AG04450 (cell line): ENCODE measurements at places on chromosomes 7 and 10. TPM values are rescaled to one million over a fixed set of nuclear protein-coding genes. Genes with fewer than 3 reads are reported as not detected.

DNA sequence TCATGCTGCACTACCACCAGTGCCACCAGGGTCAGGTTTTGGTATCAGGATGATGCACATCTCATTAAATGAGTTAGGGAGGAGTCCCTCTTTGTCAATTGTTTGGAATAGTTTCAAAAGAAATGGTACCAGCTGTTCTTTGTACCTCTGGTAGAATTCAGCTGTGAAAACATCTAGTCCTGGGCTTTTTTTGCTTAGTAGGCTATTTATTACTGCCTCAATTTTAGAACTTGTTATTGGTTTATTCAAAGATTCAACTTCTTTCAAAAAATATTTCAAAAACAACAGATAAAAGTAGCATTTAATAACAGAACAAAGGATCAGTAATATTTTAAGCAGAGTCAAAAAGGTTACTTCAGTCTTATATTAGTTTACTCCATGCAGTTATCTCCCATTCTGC, 6.4 kb upstream of the ZNF716 start:
- no peak for DNase-seq

DNA sequence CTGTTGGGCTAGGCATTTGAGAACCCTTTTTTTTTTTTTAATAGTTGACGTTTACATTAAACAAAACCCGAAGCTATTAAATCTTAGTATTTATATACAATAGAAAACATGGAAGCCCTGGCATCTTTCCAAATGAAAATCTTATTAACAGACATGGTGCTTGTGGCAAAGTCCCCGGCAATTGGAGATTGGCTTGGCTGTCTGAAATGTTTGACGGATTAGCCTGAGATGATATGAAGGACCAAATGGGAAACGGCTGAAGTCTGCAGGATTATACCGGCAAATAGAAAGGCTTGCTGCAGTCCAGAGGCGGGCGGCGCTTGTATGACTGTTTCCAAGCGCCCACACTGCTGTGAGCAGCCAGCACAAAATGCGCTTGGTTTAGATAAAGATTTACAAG, 105.6 kb downstream of the BUB3 start:
- DNase-seq, result no peak

NUTM2E gene
- 0.07 and 0.09 TPM in 2 replicates for polyA plus RNA-seq

- DNase-seq, result no peak
Observed at GRCh38 chr10:44873160-44873559, 38.0 kb upstream of the TMEM72 start.

DNA sequence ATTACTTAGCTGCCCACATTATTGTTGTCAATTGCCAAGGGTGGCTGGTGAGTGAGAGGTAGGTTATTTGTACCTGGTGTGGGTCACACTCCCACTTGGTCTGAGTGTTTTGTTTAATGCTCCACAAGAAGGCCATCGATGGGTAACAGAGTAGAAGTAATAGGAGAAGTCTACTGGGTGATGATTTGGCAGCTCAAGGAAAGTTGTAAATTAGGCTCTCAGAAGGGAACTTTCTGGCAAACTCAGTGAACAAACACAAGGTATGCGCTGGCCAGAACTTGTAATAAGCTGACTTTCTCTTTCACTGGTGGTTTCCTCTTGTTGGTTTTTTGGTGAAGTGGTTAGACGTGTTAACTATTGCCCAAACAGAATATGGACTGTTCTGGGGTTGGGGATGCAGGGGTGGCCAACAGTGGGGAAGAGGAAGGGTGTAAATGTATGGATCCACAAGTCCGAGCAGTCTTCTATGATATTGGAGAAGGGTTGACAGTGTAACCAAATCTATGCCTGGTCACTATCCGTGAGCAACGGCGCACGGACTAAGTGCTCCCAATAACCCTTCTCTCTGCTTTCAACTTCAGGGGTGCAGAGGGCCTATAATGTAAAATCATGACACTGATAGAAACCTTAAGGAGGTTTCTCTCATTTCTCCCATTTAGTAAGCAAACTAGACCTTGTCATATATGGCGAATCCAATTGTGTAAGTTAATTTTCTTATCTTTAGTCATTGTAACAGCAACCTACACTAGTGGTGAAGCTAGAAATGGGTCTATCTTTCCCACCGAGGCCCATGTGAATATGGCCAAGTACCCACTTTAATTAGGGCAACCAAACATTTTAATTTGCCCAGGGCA, 212.8 kb downstream of the PTEN start:
- DNase-seq, result no peak

GPR85 gene
- 5.0 and 6.6 TPM in 2 replicates for polyA plus RNA-seq

INHBA gene
- 28.1 and 28.5 TPM in 2 replicates for polyA plus RNA-seq

GBX1 gene
- not detected in 2 replicates for polyA plus RNA-seq

GRID1 gene
- not detected in 2 replicates for polyA plus RNA-seq

DNA sequence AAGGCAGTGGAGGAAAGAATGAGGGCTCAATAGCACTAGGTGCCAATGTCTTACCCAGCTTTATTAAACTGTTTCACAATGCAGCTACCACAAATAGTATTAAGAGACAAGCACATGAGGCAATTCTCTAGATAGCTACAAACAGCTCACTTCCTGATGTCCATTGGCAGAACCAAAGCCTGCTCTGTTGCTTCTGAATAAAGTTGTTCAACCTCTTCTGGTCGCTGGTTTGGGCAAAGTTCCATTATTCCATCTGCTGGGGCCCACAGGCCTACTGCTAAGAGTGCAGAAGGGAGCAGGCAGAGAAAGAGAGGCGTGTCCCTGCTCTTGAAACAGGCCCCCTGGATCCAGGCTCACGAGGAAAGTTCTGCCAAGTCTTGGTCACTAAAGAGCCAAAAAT, 173.9 kb downstream of the ZNF438 start:
- DNase-seq, result no peak

GRCh38 chr10:77028042-77028441, 609.6 kb downstream of the KCNMA1 start:
- DNase-seq, result no peak

DNA sequence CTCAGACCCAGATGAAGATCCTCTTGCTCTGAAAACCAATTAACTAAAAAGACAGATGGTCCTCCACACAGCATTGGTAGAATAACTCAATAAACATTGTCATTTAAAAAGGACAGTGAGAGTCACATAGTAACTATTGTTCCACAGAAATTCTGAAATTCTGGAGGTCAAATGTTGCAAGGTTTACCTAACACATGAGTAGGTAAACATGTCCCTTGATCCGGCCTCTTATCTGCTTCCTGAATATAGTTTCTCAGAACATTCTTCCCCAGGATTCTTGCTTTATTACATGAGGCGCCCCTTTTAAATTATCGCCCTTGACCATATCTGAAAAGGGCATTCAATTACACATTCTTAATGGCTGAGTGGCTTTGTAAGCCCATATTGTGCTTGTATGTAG, 270.7 kb downstream of the SEMA3D start:
- DNase-seq, result no peak

SHTN1 gene
- 6.7 and 9.9 TPM in 2 replicates for polyA plus RNA-seq

AKR1B15 gene
- polyA plus RNA-seq, result 0.10 TPM in 1 of 2 replicates, not detected in the other

- DNase-seq, result no peak
Observed at GRCh38 chr7:43492896-43493295, 90.0 kb upstream of the STK17A start.

- no peak for DNase-seq
Observed at GRCh38 chr10:93123766-93124165, 50.1 kb downstream of the CYP26A1 start.

ARPC1A gene
- 259 and 282 TPM in 2 replicates for polyA plus RNA-seq

DNA sequence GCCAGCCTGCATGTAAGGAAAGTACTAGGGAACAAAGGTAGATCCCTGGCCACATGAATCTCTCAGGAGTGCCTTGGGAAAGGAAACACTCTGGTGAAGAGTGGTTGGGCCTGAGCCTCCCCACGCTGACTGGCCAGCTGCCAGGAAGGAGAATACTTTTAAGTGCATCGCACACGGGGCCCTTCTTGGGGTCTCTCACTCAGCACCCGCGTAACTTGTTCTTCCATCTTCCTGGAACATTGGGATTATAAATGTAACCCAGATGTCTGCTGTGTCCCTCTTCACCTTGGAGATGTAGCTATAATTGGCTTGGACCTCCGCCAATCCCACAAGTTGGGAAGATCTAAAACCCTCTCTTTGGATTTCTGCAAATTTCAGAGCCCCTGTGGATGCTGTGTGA, 4.4 kb upstream of the GLI3 start:
- DNase-seq, result no peak

GRCh38 chr10:1788401-1788800, 51.1 kb upstream of the ADARB2 start:
- DNase-seq, result no peak

NPC1L1 gene
- 0.36 and 0.42 TPM in 2 replicates for polyA plus RNA-seq

DNA sequence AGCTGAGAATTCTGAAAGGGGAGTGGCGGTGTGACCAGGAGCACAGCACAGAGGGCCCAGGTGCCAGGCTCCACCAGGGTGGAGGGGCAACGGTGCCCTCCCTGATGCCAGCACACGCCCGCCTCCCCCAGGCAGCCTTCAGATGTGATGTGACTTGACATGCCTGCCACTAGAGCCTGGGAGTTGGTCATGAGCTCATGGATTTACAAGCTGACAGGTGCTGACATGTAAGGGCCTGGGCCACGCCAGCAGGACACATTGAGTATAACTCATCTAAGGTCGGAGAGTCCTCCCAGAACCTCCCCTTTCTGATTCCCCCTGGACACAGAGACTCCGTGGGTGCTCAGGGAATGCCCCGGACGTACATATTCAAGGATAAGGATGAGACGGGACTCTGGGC, 74.2 kb downstream of the LSM5 start:
- no peak for DNase-seq

DNA sequence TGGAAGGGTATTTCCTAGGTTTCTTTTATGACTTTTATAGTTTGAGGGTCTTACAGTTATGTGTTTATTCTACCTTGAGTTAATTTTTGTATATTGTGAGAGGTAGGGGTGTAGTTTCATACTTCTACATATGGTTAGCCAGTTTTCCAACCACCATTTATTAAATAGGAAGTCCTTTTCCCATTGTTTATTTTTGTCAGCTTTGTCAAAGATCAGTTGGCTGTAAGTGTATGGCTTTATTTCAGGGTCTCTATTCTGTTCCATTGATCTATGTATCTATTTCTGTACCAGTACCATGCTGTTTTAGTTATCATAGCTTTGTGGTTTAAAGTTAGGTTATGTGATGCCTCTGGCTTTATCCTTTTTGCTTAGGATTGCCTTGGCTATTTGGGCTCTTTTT, 71.9 kb upstream of the CC2D2B start:
- no peak for DNase-seq

DNA sequence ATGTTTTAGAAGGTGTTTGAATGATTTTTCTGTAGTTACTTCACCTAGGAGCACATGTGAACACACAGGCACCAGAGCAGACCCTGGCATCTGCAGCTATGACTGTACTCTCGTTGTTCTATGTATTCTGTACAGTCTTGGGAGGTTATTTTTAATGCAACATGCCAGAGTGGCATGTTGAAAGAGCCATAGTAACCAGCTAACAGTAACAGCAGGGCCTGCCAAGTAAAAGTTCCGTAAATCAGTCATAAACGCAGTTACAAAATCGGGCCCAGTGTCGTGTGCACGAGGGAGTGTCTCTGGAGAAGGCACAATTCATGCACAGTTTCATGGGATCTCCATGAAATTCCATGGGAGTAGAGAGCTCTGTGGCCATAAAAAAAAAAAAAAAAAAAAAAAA, 108.3 kb upstream of the CDK6 start:
- no peak for DNase-seq

GRCh38 chr10:43110338-43111071, 27.7 kb upstream of the CSGALNACT2 start:
- DNase-seq, result no peak

DNA sequence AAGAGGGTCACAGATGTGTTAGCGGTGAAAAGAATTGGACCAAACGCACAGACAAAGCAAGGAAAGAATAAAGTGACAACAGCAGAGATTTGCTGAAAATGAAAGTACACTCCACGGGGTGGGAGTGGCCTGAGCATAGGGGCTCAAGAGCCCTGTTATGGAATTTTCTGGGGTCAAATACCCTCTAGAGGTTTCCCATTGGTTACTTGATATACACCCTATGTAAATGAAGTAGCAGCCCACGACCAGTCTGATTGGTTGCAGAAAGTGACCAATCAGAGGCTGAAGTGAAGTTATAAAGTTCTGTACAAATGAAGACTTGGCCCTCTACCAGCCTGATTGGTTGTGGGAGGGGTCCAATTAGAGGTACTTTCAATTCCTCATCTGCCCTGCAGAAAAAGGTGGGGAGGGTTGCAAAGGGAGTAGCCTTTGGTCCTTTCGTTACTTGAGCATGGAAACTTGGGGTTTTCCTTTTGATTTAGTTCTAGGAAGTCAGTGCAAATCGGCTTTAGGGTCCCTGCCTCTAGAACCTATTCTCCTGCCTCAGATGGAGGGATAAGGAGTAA, 125.6 kb upstream of the PRPS1L1 start:
- DNase-seq, result no peak

GRCh38 chr10:89255793-89256192, 4.2 kb upstream of the LIPA start:
- DNase-seq, result no peak

GRCh38 chr10:83083831-83084230, 1055.5 kb upstream of the GHITM start:
- DNase-seq, result no peak

DNA sequence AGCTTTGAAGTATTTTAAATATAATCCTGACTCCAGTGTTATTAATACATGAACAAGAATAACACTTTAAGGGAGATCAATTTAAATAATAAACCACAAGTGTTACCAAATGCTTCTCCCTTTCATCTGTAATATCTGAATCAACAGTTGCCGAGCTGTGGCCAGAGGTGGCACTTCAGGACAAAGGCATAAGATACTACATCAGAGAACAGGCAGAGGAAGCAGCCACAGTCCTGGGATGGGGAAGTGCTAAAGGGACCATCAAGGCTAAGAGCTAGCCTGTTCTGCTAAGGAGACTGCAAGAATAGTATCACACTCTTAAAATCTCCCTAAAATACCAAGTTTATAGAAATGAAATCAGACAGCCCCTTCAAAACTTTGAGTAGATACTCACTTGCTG, 378.2 kb upstream of the PRKCQ start:
- no peak for DNase-seq

DNA sequence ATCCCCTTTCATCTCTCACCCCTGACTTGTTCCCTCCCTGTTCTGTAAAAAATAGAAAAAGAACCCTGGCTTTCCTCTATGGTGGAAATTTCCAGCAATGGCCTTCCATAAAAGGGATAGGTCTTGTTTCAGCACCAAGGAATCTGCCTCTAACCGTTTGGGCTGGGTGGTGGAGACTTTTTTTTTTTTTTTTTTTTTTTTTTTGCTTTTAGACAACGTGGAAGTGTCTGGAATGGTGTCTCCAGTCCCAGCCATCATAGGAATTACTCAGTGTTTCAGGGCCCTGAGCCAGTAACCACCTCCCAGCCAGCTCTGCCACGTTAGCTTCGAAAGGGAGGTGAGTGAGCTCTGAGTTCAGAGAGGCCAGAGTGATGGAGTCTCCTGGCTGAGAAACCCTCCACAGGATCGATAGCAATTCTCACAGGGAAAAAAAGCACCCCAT, 97.3 kb upstream of the COL1A2 start:
- DNase-seq, result peak; percentile 94

LMBR1 gene
- polyA plus RNA-seq, result 17.9 and 20.8 TPM in 2 replicates

GRCh38 chr7:14855033-14855794, 47.3 kb downstream of the DGKB start:
- no peak for DNase-seq

GRCh38 chr10:102433619-102434046, 1.3 kb upstream of the CUEDC2 start:
- no peak for DNase-seq

WDR86 gene
- polyA plus RNA-seq, result 0.15 and 0.17 TPM in 2 replicates

- DNase-seq, result no peak
Observed at GRCh38 chr7:43489257-43489656, 93.7 kb upstream of the STK17A start.

DOCK1 gene
- polyA plus RNA-seq, result 37.9 and 47.2 TPM in 2 replicates

KLF14 gene
- not detected in 2 replicates for polyA plus RNA-seq

GRCh38 chr10:601660-601963, 87.9 kb downstream of the DIP2C start:
- no peak for DNase-seq
